NCI-H2081 treated with DMSO at 0.1 percent for 48 hours (cell line): ENCODE measurements at places on chromosomes 16 and 17.

GRCh38 chr17:75759457-75759856, 5.5 kb downstream of the GALK1 start:
- DNase-seq = no peak

- no peak for DNase-seq
Observed at GRCh38 chr16:69031877-69032301, 73.6 kb upstream of the HAS3 start.

- no peak for DNase-seq
Observed at GRCh38 chr16:84497418-84498222, 6.8 kb downstream of the MEAK7 start.

DNA sequence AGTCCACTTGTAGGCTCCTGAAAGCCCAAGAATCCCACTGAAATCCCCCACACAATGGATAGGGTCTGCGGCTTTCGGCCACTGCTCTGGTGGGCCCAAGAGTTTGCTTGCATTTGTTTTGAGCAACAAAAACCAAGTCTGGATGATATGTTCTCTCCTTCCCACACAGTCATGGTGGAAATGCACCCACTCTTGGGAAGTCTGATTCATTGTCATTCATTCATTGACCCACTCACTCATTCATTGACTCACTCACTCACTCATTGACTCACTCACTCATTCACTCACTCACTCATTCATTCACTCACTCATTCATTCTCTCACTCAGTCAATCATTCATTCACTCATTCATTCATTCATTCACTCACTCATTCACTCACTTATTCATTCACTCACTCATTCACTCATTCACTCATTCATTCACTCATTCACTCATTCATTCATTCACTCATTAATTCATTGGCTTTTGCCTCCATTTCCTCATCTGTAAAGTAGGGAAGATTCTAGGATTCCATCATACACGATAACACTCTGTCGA, 2.2 kb upstream of the CA5A start:
- no peak for DNase-seq

- DNase-seq = no peak
Observed at GRCh38 chr16:57048095-57048494, 44.3 kb upstream of the CPNE2 start.

GRCh38 chr17:41919840-41920579, 1.3 kb upstream of the ACLY start:
- DNase-seq = no peak

DNA sequence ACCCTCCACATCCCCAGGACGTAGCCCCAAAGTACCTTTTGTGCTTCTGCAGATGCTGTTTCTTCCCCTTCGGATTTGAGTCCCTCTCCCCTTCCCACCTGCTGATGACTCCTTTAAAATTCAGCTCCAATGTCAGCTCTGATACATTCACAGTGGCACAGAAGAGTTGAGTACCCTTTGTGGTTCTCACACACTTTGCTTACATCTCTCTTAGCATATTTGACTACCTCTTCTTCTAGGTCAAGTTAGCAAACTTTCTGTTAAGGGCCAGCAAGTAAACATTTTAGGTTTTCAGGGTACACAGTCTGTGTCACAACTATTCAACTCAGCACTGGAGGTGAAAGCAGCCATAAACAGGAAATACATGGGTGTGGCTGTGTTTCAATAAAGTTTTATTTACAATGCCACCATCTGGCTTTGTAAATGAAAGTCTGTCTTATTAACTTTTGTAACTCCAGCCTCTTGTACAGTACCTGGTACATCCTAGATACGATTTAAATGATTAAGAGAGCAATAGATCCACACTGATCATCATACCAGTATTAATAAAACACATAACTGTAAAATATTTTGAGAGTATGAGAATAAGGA, 161.7 kb downstream of the SOX9 start:
- no peak for DNase-seq

DNA sequence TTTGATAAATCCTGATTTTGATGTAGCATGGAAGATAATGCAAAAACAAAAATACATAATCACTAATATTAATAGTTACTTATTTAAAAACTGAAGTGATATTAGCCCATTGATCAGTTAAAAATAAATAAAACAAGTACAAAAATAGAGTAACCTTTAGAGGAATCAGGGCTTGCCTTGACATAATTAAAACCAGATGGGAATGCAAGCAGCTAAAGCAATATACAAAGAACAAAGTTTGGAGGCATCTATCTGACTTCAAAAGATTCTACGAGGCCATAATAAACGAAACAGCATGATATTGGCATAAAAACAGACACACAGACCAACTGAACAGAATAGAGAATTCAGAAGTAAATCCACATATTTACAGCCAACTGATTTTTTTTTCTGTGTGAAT, 15.0 kb upstream of the HEATR3 start:
- no peak for DNase-seq

DNA sequence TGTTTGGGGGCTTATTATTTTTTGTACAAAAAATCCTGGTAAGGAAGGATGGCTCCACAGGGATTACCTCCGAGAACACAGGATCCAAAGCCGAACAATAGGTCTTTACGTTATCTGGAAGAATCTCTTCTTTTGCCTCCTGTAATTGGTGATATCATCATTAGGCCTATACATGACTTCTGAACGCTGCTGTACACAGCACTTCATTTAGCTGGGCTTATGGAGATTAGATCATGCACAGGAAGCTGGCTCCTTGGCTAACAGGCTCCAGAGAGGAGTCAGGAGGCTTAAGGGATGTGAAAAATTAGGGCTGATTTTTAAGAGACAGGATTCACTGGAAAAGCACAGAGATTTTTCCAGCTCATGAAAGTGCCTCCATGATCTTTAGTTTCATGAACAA, 54.7 kb downstream of the TANGO6 start:
- DNase-seq = no peak

DNA sequence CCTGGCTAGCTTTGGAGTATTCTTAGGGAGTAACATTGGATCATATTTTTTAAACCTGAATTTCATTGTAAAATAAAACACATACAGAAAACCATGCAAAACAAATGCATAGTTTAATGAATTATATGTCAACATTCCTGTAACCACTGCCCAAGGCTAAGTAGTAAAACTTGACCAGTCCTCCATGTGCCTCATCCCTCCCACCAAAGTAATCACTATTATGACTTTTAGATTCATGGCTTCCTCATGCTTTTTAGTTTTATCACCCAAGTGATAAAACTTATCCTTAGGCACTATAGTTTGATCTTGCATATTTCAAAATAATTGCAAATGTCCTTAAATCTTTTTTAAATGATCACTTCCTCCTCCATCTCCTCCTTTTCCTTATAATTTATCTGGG, 20.4 kb downstream of the PRKCA start:
- no peak for DNase-seq

DNA sequence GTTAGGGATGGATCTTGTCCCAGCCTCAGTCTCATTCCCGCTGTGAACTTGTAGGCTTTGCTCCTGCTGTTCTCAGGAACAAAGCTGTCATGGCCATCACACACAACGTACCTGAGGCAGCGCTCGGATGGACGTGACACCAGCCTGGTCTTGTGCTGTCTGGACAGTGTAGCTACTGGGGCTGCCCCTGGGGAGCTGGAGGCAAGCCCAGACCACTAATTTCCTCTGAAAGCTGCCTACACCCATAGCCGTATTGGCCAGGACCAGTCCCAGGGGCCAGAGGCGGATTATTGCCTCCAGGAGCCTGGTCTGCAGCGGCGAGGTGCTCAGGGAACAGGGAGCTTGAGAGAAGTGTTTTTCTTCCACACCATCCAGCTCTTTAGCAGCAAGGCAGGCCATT, 11.7 kb downstream of the ZNHIT3 start:
- no peak for DNase-seq

GRCh38 chr17:1829592-1830257, at the start of the genes RPA1 and SMYD4:
TSS of gene RPA1 (plus strand) at chr17:1830005. CDS start at chr17:1830094, 89 bp downstream.
TSS of gene SMYD4 (minus strand) at chr17:1829902. CDS start at chr17:1827994, 1,908 bp downstream.
- no peak for DNase-seq

GRCh38 chr17:77280304-77281121, 139.7 kb downstream of the SEC14L1 start:
- DNase-seq = no peak
